ENCODE measurements at places on chromosomes 11 and 22. TPM values are rescaled to one million over a fixed set of nuclear protein-coding genes. Genes with fewer than 3 reads are reported as not detected.

DNA sequence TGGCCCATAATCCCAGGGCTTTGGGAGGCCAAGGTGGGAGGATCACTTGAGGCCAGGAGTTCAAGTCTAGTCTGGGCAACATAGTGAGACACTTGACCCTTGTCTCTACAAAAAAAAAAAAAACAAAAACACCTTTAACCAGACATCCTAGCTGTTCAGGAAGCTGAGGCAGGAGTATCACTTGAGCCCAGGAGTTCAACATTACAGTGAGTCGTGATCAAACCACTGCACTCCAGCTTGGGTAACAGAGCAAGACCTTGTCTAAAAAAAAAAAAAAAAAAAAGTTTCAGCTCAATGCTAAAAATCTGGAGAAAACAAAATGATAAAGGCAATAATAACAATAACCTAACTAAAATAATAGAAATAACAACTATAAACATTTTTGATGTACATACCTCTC lies 22.6 kb upstream of the APLP2 start:
- no peak for DNase-seq

DNA sequence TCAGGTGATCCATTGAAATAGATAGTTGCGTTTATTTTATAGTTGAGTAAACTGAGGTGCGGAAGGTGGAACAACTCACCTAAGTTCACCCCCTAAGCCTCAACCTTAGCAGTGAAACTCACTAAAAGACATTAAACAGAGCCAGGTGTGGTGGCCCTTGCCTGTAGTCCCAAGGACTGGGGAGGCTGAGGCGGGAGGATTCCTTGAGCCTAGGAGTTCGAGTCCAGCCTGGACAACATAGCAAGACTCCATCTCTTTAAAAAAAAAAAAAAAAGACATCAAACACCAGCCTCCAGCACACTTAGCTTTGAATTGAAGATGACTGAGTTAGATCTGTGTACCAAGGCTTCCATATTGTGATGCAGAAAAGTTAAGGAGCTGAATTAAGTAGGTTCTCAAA lies 845 bp upstream of the RAB36 start:
- no peak for DNase-seq

The MDK gene
- 136 TPM for total RNA-seq

DNA sequence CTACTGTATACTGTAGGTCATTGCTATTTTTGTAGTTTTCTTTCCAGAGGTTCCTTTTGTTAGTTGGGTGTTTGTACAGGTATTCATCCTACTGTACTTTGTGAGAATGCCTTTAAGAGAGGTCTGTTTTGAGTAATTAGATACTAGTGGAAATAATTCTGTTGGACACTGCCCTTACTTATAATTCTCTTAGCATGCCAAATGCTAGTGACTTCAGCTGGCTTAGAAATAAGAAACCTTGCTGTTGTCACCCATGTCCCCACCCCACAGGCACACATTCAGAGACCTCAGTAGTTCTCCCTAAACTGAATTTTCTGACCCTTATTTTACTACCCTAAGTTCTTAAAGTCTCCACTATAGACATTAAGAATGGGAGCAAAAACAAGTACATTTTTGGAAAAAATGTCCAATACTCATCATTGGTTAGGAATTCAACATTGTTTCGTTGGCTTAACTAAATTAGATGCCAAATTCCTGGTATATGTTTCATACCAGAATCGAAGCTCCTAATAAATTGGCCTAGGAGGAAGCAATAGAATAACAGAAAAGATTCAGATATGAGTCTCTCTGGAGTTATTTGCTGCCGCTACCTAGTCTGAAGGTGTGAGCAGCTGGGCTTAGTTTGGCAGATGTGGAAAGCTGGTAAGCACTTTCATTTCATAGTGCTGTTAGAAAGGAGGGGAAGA lies 28.4 kb downstream of the ZNF143 start:
- no peak for DNase-seq

GRCh38 chr11:33040033-33040861 lies 875 bp downstream of the TCP11L1 start:
- no peak for DNase-seq

DNA sequence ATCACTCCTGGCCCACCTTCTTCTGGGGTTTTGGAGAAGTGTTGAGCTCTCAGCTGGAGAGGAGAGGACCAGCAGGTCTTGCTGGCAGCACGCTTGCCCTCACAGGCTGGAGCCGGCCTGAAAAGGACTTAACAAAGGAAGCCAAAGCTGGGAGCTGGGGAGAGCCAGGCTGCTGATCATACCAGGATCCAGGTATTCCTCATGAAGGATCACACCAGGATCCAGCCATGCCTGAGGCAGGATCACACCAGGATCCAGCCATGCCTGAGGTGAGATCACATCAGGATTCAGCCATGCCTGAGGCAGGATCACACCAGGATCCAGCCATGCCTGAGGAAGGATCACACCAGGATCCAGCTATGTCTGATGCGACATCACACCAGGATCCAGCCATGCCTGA lies 17.0 kb downstream of the MRGPRD start:
- DNase-seq = no peak

The CRKL gene
- 51.3 TPM for total RNA-seq

The IL17RA gene
- 18.5 TPM for total RNA-seq

The APOL2 gene
- 49.0 TPM for total RNA-seq

- DNase-seq = peak; percentile 65
These were observed 591.4 kb downstream of the SOX6 start for GRCh38 chr11:15764948-15765347.

The TMEM25 gene
- 9.3 TPM for total RNA-seq

- peak; percentile 86 for DNase-seq
These were observed 12.3 kb upstream of the BID start for GRCh38 chr22:17786435-17787161.

- no peak for DNase-seq
These were observed 148.2 kb upstream of the SNX19 start for GRCh38 chr11:131064373-131064991.

DNA sequence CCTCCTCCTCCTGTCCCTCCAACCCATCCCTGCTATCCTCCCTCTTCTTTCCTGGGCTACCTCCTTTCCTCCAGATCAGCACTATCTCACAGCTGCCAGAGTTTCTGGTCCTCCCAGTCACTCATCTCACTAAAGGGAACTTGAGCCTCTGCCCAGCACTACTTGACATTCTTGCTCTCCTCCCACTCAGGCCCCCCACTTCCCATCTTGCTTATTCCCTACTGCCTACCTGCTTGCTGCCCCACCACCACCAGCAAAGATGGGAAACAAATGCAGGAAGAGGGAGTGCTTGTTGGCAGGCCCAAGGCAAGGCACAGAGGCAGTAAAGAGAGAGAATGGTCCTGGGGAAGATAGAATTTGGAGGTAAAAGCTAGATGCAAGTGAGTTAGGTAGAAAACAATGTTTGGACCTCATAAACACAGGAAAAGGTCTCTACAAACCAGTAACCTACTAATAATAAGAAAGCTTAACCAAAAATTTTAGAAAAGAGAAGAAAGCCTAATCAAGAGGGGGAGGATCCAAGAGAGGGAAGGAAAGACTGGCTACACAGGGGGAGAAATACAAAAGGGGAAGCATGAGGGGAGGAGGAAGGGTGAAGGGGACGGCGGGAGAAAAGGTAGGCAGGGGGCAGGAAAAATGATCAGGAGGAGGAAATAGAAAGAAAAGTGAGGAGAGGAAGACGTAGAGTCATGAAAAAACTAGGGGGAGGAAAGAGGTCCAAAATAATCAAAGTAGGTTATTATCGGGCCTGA lies 63.6 kb downstream of the PAK1 start:
- no peak for DNase-seq

- peak; percentile 18 for DNase-seq
These were observed 71.8 kb upstream of the PITPNB start for GRCh38 chr22:27990879-27991278.

The CLDN5 gene
- total RNA-seq = 18.6 TPM

DNA sequence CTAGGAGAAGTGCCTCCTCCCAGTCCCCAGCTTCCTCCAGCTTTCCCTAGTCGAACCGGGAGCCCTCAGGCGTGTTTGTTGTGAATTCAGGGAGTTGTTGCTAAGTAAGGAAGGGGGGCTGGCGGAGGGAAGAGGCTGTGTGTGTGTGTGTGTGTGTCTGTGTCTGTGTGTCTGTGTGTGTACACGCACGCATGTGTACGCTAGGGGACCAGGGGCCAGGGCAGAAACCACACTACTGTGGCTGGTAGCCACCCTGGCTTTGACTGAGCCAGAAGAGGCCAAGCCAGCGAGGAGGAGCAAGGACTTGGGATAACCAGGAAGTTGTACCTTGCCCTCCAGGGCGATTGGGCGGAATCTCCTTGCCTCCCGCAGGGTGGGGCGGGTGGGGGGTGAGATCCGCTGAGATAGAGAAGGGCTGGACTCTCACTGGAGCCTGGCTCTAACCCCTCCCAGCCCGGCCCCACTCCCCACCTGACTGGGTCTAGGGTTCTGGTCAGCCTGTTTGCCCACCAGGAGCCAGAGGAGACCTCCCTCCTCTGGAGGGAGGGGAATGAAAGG lies 7.5 kb downstream of the BCL9L start:
- peak; percentile 95 for DNase-seq

The ATG2A gene
- total RNA-seq = 25.3 TPM

The CAPN1 gene
- total RNA-seq = 316 TPM

The FBXO3 gene
- 29.5 TPM for total RNA-seq

The SIK3 gene
- 35.3 TPM for total RNA-seq

GRCh38 chr11:19365743-19366410 lies 125.1 kb upstream of the E2F8 start:
- no peak for DNase-seq

DNA sequence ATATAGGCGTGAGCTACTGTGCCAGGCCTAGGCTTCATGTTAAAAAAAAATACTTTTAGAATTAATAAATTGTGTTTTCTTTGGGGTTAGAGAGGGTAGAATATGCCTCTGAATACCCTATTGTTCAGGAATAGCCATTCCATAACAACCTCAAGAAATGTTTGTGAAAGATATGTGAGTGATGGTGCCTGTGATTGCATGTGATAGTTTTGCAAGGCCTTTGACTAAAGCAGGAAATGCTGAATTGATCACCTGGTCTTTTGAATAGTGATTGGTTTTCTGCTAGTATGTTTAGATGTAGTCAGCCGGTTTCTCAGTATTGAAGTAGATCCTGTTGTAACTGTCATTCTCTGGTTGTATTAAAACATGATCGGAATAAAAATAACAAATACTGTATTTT lies 73.4 kb downstream of the UVRAG start:
- DNase-seq = no peak

The CALCA gene
- total RNA-seq = not detected

DNA sequence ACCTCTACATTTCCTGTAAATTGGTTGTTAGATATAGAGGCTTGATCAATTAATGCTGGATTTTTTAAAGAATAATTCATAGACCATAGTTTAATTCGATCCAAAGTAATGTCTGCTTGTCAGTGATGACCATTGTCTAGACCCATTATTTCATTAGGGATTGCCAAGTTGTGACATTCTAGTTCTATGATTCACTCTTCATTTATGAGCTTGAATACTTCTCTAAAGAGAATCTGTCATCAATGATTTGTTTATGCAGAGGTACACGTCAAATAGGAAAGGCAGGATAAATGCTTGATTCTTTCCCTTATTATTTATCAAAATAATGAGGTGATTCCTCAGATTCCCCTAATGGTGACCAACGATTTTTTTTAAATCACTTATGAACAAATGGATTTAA lies 24.0 kb upstream of the ROBO3 start:
- no peak for DNase-seq

The KCNC1 gene
- total RNA-seq = 0.37 TPM

The TPBGL gene
- total RNA-seq = 0.11 TPM

DNA sequence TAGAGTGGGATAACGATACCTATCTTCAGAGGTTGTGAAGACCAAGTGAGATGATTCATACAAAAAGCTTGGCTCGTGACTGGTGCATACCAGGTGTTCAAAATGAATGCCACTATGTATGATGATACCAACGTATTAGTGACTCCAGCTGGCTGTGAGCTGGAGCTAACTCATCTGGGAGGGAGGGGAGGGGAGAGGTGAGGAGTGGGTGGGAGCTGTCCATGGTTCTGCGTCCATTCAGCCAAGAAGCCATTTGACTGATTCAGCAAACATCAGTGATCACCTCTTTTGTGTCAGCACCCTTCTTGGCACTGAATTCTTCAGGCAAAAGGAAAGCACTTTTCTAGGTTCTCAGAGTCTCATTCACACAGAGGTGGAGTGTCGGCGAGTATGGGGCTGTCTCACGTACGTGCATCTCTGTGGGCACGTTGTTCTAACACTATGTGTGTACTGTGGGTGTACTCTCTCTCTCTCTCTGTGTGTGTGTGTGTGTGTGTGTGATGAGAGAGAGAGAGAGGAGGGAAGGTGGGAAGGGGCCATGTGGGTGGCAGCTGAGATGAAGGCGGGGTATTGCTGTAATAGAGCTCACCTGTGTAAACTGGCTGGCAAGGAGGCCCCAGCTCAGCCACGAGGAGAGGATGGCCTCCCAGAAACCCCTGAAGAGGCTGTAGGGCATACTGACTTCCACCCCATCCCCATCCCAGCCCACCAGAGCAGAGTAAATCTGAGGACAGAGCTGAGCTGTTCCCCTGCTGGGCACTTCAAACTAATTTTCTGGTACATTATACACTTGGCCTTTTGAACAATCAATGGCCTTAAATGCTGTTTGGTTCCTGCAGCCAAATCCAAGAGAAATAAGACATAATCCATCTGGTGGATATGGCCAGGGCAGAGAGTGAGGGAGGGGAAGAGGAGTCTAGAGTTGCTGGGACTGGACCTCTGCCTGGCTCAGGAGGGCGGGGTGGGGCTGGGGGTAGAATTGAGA lies 96.1 kb upstream of the THY1 start:
- no peak for DNase-seq

- DNase-seq = no peak
These were observed 23.9 kb upstream of the SWAP70 start for GRCh38 chr11:9639985-9640384.

DNA sequence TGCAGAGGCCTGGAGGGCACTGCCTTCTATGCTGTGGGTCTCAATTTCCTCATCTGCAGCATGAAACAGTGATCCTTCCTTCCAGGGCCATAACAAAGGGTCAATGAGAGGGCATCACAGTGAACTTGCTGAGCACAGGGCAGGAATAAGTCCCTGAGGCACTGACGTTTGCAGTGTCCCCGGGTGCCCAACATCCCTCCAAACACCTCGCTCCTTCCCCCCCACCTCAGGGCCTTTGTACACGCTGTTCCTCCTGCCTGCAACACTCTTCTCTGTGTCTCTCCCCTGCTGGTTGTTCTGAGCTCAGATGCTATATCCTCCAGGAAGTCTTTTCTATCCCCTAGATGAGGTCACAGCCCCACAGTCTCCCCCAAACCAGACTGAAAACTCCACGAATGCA lies 59.7 kb upstream of the TCF20 start:
- no peak for DNase-seq

The LRRC10B gene
- 0.61 TPM for total RNA-seq

The KREMEN1 gene
- 24.0 TPM for total RNA-seq

DNA sequence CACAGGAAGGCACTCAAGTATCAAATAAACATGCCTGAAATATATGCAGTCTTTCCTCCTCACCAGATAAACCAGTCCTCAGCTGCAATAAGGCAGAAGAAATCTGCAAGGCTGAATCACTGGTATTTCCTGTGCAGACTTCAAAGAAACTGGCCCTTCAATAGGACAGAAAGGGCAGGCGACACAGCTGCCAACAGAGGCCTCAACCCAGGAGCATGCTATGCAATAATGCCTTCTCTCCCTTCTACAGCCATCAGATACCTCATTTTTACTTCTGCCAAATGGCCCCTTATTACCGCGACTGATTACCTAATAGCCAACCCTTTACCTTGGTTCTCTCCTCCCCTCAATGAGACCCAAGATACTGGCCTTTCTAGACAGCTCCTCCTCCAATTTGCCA lies 8.0 kb downstream of the NUMA1 start:
- no peak for DNase-seq

GRCh38 chr11:134119094-134119493 lies 50.2 kb downstream of the JAM3 start:
- DNase-seq = no peak

The C1QTNF5 gene
- 9.3 TPM for total RNA-seq

The TSSC4 gene
- total RNA-seq = 39.9 TPM
